ENCODE measurements at places on chromosomes 2 and 18.

DNA sequence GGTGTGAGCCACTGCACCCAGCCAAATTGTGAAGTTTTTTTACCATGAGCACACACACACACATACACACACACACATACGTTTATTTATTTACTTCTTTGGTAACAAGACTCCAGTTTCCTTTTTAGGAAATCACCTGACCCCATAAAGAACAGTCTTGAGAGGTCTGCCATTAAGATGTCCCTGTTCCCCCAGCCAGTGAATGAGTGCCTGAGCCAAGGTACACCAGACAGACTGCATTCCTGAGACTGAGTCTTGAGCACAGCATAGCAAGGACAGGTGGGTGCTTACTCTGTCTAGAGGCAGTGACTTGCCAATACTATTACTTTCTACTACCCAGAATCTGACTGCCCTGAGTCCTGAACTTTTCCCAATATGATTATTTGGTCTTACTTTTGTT lies 167.2 kb upstream of the SATB2 start:
- no peak for DNase-seq

DNA sequence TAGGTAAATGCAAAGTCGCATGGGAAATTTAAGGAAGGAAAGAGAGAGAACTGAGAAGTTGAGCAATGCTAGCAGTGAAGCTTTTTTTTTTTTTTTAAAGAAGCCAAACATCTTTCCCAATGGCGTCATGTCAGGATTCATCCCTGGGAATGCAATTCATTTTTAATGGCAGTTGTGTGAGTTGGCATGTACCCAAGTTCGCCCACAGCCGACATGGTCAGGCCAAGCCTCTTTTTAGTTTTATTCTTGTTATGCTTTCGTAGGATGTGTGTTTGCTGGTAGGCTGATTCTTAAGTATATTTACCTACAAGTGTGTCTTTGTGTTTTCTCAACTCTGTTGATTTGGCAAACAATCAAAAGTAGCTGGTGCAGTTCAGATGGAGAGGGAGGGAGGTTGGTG lies 127.6 kb upstream of the ITGA6 start:
- DNase-seq: no peak

DNA sequence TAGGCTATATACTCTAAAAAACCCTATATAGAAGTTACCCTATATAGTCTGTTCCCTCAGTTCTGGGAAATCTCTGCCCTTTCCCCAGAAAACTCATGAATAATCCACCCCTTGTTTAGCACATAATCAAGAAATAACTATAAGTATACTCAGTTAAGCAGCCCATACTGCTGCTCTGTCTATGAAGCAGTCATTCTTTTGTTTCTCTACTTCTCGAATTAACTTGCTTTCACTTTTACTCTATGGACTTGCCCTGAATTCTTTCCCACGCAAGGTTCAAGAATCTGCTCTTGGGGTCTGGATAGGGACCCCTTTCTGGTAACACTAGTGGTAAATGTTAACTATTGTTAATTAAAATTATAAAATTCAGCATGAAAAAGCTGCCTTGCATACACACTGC lies 17.4 kb upstream of the AP1S3 start:
- no peak for DNase-seq

GRCh38 chr18:38551881-38552280 lies 986.3 kb upstream of the CELF4 start:
- no peak for DNase-seq

GRCh38 chr2:43087413-43087812 lies 139.0 kb downstream of the ZFP36L2 start:
- DNase-seq: no peak

DNA sequence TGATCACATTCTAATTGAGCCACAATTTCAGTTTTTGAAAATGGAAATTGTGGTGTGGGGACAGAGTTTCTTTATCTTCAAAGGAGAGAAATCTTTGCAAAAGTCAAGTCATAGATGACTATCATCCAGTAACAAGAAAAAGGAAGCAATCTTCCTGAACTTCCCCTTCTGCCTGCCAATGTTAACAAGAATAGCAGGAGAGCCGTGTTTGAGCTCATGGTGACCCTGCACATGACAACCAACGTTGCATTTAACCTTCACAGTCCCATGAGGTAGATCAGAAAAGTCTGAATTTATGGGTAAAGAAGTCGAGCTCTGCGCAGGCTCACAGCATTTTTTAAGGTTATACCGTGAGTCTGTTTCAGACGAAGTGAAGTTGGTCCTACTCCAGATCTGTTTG lies 454.9 kb downstream of the LPIN1 start:
- no peak for DNase-seq

GRCh38 chr2:218577482-218578220 lies 9.0 kb downstream of the CNOT9 start:
- no peak for DNase-seq

DNA sequence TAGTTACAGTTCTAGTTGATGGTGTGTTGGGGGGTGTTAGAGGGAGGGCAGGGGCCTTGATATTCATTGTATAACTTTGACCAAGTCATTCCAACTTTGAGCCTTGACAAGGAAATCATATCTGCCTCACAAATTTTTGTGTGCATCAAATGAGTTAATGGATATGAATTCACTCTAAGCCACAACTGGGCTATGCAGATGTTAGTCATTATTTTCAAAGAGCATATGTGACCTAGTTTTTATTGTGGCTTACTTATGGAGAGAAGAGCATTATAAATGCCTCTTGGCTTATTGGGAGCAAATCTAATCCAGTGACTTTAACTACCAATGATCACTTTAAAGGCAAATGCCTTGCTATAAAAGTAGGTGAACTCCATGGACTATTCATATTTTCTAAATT lies 250.2 kb downstream of the LPIN1 start:
- DNase-seq: no peak

GRCh38 chr2:212223696-212224095 lies 314.9 kb downstream of the ERBB4 start:
- no peak for DNase-seq

DNA sequence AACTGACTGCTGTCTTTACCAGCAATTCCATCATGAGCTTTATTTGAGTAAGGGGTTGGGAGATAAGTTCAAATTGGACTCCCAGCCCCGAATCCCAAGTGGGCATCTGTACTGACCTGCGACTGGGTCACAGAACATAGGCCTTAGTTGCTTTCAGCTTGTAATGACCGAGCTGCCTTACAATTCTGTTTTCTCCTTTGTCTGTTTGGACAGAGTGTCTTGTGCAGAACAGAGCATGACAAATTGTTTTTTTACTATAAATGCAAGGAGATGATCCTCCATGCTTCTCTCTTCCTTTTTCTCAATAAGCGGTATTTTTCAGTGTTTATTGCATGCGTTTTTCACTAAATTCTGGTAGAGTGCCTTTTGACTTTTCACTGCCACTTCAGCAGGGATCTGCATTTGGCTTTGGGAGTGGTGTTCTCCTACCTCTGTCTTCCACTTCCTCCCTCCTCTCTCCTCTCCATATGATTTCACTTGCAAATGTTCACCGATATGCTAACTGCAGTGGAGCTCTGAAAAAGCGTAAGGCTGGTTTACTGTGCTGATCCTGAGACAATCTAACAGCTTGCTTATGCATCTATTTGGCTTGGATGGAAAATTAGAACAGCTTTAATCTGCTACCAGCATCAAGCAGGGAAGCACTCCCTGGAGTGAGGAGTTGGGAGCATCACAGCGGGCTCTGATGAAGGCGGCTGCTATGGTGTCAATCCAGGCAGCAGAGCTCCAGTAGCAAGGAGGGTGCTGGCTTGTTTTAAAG lies 158.8 kb upstream of the SMIM21 start:
- DNase-seq: no peak

DNA sequence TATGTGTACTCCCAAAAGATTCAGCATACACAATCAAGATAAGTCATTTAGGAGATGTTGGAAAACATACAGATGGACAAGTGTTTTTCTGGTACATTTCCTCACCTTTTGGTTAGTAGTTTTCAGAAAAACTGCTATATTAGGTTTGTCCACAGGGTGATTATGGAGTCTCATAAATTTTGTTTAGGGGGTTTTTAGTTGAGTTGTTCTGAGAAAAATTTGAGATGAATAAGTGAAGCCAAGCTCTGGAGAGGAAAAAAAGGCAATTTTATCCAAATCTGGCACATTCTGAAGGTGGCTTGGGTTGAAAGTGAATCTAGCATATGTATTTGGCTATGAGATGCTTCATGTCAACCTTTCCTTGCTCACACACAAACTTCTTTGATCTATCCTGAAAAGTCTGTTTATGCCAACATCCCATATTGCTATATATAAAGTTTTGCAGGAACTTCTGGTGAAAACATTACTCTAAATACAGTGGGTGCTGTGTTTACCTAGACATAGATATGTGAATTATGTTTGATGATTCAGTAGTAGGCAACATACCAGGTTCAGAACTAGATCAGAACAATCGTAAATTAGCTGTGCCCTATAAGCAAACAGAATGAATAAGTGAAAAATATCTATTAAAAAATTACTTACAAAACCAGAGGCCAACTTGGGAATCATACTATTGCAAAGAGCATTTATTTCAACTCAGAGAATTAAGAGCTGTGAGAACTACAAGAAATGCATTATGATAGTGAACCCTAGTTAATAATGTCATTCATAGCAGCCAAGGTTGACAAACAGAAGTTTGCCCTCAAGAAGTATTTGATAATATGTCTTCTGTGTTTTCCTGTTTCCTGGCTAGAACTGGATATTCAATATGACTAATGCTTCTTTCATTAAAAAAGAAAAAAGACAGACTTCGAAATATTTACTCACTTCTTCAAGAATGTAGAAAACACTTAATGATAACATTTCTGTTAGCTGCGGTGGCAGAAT lies 552.0 kb downstream of the IRS1 start:
- DNase-seq: no peak

- DNase-seq: no peak
These were observed 8.6 kb downstream of the ITGA4 start for GRCh38 chr2:181465676-181466375.

DNA sequence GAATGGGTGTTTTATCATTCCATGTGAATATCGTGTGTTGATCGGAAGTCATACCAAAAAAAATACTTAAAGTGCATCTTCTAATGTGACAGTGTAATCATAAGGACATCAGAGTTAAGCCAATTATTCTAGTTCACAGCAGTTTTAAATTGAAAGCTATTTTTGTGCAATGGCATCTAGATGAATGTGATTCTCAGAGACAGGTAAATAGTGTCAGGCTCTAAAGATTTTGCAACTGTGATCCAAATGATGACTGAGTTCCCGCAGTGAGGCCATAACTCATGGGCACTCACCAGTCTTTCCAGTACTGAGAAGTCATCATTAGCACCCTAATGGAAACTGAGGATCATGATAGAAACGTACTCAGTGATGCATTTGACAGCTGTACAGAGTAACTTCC lies 542.6 kb downstream of the PARD3B start:
- DNase-seq: no peak

All from stimulated activated CD4-positive, alpha-beta T cell treated with anti-CD3 and anti-CD28 coated beads, Interleukin-12 subunit alpha, Interleukin-12 subunit beta, amount 100 ng/mL, for 24 hours (primary cell).